ENCODE measurements at places on chromosomes 12 and 14.

- DNase-seq = no peak
Observed at GRCh38 chr12:29582146-29582545, 84.7 kb upstream of the OVCH1 start.

DNA sequence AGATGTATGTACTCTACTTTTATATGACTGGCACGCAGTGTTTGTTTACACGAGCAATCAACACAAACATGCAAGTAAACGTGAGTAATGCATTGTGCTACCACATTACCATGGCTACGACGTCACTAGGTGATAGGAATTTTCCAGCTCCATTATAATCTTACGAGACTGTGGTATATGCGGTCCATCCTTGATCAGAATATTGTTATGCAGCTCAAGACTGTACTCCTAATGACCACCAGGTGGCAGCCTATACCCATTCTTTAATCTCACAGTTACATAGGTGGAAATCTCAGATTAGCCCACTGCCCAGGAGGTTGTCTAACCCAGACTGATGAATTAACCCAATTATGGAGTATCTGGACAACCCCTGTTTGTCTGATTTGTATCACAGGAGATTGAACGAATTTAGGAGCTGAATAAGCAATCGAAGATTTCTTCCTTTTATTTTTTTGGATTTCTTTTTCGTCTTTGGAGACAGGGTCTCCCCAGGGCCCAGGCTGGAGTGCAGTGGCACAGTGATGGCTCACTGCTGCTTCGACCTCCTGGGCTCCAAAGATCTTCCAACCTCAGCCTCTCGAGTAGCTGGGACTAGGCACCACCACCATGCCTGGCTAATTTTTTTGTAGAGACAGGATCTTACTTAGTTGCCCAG is 8.7 kb upstream of the TESPA1 start:
- DNase-seq = peak; percentile 20

- no peak for DNase-seq
Observed at GRCh38 chr12:92927055-92927435, 2.0 kb downstream of the EEA1 start.

- no peak for DNase-seq
Observed at GRCh38 chr12:54409267-54409666, 9.8 kb downstream of the ITGA5 start.

- DNase-seq = peak; percentile 43
Observed at GRCh38 chr12:9064201-9064814, 51.4 kb downstream of the A2M start.

DNA sequence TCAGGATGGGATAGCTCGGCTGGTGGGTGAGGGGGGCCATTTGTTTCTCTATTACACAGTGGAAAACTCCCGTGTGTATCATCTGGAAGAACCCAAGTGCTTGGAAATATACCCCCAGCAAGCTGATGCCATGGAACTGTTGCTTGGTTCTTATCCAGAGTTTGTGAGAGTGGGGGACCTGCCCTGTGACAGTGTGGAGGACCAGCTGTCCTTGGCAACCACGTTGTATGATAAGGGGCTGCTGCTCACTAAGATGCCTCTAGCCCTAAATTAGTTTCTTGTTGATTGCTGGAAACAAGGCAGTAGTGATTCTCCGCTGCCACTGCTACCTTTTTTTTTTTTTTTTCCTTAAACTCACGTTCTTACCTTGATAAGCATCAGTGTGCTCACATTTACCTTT is 1.9 kb downstream of the RIOX1 start:
- DNase-seq = no peak

GRCh38 chr12:52389313-52390207 is 4.1 kb upstream of the KRT84 start:
- no peak for DNase-seq

DNA sequence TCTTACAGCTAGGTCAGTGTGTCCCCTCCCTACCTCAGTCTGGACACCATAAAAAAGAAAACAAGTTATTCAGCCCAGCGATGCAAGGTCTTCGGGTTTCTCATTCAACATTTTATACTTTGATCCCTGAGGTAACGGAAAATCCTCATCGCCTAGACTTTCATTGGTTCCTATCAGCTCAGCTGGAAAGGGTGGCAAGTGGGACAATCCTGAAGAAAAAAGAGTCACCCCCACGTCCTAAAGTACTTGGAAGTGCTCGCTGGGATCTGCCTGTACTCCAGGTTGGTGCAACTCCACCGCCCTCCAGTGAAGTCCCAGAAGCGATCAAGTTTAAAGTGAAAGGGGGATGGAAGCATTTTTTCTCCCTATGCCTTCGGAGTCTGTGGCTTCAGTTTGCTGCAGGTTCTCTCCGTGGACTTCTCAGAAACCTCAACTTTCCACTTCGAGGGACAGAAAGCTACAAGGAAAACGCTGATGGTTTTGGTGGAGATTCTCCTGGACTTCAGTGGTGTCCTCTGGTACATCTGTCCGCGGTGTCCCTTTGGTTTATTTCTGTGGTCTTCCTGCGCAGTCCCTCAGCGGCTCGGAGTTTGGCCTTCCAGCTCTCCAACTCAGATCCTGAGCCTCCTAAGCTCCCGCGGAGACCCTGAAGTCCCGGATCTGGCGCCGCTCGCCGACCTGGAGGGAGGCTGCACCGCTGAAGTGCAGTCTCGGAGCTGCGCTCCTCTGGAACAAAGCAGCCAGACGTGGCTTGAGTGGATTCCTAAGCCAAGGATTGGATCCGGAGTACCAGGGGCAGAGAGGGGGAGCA is 1.8 kb upstream of the LRFN5 start:
- DNase-seq = no peak

DNA sequence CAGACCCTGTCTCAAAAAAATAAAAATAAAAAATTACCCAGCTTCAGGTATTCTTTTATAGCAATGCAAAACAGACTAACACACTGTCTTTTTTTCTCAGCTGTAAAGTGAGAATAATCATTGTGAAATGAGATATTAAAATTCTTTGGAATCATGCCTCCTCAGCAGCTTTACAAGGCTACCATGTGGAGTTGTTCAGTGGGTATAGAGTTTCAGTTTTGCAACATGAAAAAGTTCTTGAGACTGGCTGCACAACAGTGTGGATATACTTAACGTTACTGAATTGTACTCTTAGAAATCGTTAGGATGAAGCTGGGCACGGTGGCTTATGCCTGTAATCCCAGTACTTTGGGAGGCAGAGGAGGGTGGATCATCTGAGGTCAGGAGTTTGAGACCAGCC is 15.7 kb upstream of the MAPKAPK5 start:
- no peak for DNase-seq

GRCh38 chr12:114698566-114699163 is 14.7 kb upstream of the TBX3 start:
- no peak for DNase-seq

GRCh38 chr14:91092073-91092472 is 21.8 kb upstream of the DGLUCY start:
- DNase-seq = no peak

DNA sequence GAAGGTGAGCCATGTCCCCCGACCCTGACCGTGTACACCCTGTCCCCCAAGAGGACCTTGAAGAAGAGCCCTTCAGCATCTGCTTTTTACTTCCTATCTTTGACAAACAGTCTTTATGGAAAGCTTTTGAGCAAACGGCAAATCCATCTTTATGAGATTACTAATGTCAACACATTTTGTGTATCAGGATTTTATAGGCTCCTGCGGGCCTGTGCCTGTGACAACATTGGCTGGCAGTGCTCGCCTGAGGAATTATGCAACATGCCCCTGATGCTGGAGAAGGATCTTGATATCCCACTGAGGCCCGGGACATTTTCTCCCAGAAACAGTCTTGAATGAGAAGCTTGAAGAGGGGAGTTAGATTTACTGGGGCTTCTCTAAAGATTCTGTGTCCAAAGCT is 416.5 kb downstream of the NRXN3 start:
- DNase-seq = no peak

GRCh38 chr12:31322801-31323207 is 3.1 kb downstream of the SINHCAF start:
- peak; percentile 41 for DNase-seq

- no peak for DNase-seq
Observed at GRCh38 chr12:92516277-92516600, 186.6 kb upstream of the PLEKHG7 start.

DNA sequence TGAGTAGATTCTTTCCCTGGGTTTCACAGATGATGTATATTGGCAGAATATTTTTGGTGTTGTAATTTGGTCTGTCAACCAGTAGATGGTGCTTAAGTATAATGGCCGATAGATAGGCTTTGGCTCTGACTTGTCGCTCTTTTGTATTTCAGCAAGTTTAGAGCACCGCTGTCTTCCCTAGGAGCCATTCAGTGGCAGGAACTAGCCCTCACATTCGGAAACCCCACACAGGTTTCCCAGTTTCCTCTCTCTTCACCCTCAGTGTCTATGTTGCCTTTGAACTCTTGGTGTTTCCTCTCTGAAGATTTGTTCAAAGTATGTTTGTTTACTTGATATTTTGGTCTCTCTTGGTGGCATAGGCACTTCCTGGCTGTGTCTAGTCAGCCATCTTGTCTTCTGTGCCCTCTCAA is 102.2 kb downstream of the GPHN start:
- DNase-seq = no peak

- DNase-seq = no peak
Observed at GRCh38 chr14:91372671-91373495, 44.7 kb downstream of the CCDC88C start.

- no peak for DNase-seq
Observed at GRCh38 chr12:42299392-42300308, 26.2 kb downstream of the ZCRB1 start.

- DNase-seq = no peak
Observed at GRCh38 chr14:52112336-52113018, 43.6 kb upstream of the NID2 start.

DNA sequence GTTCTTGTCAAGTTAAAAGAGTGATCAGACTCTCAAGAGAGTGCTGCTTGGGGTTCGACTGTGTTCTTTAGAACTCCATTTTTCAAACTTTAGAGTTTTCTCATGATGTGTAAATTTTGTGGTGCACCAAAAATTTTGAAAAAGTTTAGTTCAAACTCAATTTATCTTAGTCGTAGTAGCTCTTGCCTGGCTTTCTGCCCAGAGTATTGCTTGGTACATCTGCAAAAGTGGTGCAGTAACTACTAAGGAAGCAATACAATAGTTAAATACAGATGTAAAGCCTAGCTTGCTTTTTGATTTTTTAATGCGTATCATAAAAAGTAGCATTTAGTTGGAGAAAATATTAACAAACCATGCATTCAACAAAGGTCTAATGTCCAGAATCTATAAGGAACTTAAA is 9.5 kb upstream of the CCDC91 start:
- no peak for DNase-seq

- no peak for DNase-seq
Observed at GRCh38 chr12:116771651-116772050, 33.5 kb downstream of the RNFT2 start.

- no peak for DNase-seq
Observed at GRCh38 chr12:39426636-39427240, 16.2 kb downstream of the KIF21A start.

- DNase-seq = no peak
Observed at GRCh38 chr12:12126551-12126950, 55.8 kb downstream of the BCL2L14 start.

GRCh38 chr14:104593710-104594136 is 10.8 kb downstream of the TMEM179 start:
- no peak for DNase-seq

DNA sequence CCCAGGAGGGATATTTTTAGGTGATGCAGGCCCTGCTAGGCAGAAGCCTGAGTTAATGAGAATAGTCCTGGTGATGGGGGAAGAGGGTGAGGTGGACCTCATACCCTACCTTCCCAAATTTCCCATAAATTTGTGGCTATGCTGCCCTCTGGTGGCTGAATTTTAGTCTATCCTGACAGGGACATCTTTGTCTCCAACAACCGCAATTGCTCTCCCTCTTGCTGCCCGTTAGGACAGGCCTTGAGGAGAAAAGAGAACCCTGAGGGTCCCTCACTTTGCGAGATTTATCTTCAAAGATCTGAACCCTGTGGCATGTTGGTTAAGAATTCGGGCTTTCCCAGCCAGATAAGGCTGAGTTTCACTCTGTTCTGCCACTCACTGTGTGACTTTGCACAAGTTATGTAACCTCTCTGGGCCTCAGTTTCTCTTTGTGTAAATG is 9.8 kb upstream of the ZNF385A start:
- DNase-seq = no peak

DNA sequence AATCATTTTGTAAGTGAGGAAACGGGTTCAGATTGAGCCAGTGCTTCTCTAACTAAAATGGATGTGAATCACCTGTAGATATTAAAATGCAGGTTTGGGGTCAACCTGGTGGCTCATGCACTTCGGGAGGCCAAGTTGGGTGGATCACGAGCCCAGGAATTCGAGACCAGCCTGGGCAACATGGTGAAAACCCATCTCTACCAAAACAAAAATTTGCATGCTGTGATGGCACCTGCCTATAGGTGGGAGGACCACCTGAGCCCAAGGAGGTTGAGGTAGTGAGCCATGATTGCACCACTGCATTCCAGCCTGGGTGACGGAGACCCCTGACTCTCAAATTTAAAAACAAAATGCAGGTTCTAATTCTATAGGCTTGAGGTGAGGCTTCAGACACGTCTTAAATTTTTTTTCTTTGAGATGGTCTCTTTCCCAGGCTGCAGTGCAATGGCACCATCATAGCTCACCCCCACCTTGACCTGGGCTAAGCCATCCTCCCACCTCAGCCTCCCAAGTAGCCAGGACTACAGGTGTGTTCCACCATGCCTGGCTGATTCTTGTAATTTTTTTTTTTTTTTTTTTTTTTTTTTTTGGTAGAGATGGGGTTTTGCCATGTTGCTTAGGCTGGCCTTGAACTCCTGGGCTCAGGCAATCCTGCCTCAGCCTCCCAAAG is 9.0 kb downstream of the TUBA1C start:
- DNase-seq = no peak

DNA sequence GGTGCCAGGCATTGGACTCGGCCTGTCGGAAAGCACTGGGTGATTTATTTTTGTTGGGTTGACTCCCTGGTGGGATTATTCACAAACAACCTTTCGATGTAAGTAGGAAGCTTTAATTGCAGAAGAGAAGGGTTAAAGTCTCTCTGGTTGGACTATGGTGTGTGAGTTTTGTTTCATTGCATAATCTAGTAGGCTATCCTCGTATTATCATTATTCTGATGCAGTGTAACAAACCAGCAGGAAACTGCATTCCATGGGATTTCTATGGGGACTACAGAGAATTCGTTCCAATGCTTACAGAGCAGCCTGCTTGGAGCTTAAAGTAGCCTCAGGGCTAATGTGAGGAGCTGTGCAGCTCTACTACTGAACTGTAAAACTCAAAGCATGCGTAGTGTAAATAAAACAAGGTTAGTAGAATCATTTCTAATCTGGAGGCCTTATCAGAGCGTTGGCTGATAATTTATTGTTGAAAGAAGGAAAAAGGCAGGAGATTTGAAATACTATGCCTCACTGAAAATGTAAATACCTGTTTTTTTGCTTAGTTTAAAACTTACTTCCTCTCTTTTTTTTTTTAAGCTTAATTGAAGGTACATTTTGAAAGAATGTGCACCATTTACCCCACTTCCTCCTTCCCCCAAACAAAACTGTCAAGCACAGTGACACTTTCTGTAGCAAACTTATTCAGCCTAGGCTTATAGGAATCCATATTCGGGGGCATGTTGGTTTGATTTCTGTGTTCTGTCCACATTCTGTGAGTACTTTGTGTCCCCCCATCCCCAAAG is 226.7 kb downstream of the NPAS3 start:
- no peak for DNase-seq

GRCh38 chr12:99767809-99768208 is 120.3 kb downstream of the GARIN6 start:
- DNase-seq = no peak

GRCh38 chr12:32502693-32503502 is 103.5 kb downstream of the FGD4 start:
- DNase-seq = no peak
